ENCODE measurements at places on chromosomes 1 and 21.

- no peak for DNase-seq
Observed at GRCh38 chr1:74245168-74245772, 10.1 kb downstream of the TNNI3K start.

GRCh38 chr1:93033029-93033428, 46.1 kb upstream of the MTF2 start:
- DNase-seq, result no peak

DNA sequence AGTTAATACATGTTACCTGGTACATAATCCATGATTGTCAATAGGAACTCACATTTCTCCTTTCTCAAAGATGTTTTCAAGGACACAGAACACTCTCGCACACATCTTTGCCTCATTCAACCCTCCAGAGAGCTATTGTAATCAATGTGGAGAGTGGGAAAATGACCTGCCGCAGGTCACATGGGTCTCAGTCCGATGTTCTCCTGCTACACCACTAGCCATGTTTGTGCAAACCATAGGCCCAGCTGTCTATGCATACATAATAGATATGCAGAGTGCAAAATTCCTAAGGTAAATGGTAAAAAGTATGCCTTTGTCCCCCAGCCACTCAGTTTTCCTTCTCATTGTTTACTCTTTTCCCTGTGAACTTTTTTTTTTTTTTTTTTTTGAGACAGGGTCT, 89.2 kb downstream of the ADSS2 start:
- no peak for DNase-seq

DNA sequence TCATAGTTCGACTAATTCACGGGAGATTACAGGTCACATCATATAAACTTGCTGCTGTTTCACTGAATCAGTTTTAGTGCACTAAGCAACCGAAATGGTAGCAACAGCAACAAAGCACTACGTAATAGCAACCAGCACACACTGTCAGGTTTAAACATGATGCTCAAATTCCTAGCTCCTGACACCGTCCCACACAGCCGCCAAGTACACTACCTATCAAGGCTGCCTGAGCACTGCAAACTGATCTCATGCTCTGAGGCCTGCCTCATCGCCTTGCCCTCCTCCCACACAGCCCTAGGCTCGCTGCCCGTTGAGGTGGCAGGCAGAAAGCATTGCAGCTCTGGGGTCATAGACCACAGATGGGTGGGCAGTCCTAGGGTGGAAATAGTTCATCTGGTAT, 12.4 kb downstream of the LAMC2 start:
- peak; percentile 65 for DNase-seq

DNA sequence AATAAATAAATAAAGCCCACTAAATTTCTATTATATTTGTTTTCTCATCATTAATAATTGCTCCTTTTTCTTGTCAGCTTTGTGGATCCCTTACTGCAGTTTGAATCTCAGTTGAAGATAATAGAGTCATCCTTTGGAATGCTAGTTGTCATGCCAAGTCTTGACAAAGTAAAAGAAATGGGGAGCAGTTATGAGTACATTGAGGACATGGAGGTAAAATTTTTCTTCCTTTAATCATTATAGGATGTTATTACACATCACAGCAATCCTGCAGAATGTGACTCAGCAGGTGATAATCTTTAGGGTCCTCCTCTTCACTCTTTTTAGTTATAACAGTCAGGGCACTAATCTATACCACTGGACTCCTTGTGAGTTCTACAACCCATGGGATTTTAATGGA, 24.1 kb downstream of the MROH9 start:
- DNase-seq, result peak; percentile 82

DNA sequence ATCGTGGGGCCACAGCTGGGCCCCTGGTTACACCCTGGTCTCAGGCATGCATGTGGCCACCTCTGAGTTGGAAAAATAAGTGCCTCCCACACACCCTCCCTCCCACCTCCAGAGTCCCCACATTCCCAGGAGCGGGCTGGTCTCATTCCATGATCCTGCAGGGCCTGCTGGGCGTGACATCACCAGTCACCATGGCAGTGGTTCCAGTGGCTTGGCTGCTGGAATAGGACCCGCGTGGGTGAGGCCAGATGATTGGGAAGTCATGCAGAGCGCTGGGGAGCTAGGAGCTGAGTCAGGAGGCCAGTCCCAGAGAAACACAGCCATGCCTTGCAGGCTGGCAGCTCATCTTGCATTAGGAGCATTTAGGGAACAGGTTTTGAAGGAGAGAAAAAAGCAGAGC, 125.4 kb upstream of the TMEM51 start:
- peak; percentile 75 for DNase-seq

DNA sequence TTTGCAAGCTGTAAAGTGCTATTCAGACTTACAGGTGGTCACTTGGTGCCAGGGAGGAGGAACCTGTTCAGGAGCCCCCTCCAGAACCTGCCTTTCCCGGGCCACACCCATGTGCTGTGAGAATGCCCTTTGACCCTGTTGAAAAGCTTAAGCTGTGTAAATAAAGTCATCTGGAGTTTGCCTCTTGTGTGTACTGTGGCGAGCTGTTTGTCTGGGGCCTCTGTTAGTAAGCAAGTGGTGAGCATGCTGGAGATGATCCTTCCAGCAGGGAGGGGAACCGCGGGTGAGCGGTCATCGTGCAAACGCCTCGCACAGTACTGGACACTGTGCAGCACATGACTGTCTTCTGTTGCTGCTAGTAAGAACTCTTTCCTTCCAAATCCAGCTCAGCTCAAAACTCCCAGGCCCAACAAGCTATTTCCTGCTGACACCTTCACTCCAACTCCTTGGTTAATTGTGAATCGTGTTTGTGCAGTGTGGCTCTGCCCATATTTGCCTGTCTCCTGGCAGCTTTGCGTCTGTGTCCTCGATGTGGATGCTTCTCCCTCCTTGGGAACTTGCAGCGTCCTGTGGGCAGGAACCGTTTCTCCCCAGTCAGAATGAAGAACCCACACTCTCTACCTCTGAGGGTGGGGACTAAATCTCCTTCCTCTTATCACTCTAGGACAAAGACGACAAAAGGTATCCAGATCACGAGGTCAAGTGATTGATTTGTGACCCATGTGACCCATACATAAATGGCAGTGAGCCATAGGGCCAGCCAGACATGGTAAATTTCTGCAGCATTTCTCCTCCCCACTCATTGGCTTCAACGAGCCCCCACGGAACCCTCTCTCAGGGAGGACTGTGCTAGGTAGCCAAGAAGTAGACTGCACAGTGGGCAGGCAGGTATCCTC, 13.9 kb upstream of the BTG2 start:
- DNase-seq, result no peak

- peak; percentile 53 for DNase-seq
Observed at GRCh38 chr1:101366513-101367215, 129.8 kb downstream of the S1PR1 start.

DNA sequence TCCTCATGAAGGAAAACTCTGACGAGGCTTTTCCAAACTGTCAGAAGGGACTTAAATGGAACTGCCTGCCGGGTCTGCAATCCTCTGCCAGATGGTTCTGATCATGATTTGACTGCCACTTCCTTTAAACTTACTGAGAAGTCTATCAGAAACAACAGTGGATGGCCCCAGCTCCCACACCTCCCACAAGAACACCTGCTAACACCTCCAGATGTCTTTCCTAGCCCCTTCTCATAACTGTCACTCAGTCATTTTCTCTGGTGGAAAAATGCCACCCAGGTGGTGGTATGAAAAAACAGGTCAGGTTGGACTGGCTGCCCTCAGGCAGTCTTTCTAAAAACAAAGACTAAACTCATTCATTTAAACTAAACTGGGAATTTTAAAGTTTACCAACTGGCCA, 66.7 kb upstream of the ABCD3 start:
- DNase-seq, result no peak

GRCh38 chr1:71657891-71658679, 577.2 kb upstream of the ZRANB2 start:
- peak; percentile 66 for DNase-seq

DNA sequence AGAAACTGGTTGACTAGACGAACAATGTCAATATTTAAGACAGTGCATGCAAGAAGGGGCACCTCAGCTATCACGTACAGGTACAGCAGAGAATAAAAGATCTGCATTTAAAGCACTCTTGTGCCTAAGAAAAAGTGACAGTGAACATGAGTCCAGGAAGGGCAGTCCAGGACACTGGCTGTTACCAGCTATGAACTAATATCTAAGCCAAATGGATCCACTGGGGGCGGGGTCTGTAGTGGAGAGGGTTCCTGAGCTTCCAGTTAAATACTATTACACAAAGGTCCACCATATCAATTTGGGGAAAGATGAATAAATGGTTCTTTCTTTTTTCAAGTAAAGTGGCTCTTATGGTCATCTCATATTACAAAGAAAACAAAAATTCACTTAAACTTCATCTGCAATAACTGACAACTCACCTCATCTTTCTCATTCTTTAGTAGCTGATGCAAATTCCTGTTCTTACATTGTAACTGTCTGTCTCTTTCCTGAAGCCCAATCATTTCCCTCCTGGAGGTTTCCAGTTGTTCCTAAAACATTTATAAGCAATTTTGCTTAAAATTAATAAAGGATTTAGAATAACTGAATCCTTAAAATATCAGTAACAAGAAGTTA, 24.5 kb downstream of the SSX2IP start:
- DNase-seq, result peak; percentile 72

DNA sequence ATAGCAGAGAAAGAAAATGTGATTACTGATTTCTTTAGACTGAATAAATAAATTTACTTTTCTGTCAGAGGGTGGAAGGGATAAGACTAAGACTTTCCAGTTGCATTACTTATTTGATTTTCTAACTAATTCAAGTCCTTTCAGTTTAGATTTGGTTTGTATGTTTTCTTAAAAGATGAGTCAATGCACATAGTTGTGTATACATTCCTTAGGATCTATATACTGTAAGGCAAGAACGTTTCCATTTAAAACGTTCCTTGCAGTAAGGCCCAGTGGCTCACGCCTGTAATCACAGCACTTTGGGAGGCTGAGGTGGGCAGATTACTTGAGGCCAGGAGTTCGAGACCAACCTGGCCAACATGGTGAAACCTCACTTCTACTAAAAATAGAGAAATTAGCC, 14.5 kb upstream of the SERTAD4 start:
- DNase-seq, result no peak

- no peak for DNase-seq
Observed at GRCh38 chr1:98870959-98871903, 133.4 kb downstream of the PLPPR5 start.

GRCh38 chr1:57644667-57645066, 220.8 kb upstream of the DAB1 start:
- no peak for DNase-seq

DNA sequence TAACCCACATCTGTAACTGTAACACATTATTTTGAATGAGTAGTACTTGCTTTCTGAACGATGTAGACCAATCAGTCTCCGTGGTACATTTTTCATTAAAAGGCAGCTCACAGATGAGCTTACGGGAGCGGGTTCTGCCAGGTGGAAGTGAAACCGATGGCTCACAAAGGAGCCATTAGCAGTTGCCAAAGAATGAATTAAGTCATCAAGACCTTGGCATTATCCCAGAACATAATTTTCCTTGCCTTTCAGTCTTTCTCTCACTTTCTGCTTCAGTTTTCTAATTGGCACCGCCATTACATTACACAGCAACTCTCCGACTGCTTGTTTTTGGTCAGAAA, 33.5 kb upstream of the UTS2 start:
- no peak for DNase-seq

- DNase-seq, result no peak
Observed at GRCh38 chr1:23593042-23593521, 33.8 kb upstream of the ID3 start.

DNA sequence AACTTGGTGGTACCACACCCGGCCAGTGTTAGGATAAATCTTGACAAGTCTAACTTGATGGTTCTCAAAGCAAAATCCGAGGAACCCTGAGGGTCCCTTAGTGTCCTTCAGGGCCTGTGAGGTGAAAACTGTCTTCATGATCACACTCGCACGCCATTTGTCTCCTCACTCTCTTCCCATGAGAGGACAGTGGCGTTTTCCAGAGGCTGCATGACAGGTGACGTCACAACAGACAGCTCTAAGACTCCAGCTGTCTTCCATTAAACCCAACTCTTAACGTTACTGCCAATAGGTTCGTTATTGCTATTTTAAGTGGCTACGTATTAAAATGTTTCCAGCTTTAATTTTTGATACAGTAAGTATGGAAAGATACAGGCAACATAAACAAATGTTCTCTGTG, 13.8 kb downstream of the CFAP74 start:
- DNase-seq, result peak; percentile 48
